ENCODE measurements at places on chromosomes 1 and 21.

GRCh38 chr21:30676737-30677136 lies 34.1 kb downstream of the KRTAP20-3 start:
- DNase-seq: no peak

DNA sequence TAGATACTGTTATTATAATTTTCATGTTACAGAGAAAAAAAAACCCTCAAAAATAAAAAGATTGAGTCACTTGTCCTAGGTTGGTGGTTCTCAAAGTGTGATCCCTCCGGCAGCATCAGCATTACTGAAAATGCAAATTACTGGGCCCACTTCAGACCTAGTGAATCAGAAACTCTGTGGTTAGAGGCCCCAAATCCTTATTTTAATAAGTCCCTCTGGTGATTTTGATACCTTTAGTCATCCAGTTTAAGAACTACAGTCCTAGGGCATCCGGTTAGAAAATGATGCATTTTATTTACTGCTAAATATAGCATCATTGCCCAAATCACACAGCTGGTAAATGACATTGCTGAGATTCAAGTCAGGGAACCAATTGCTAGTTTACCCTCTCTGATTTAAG lies 203.7 kb upstream of the RUNX1 start:
- DNase-seq: no peak

- no peak for DNase-seq
Measured at GRCh38 chr1:117312453-117313138, 54.7 kb upstream of the MAN1A2 start.

- DNase-seq: no peak
Measured at GRCh38 chr1:199918196-199918769, 109.2 kb upstream of the NR5A2 start.

DNA sequence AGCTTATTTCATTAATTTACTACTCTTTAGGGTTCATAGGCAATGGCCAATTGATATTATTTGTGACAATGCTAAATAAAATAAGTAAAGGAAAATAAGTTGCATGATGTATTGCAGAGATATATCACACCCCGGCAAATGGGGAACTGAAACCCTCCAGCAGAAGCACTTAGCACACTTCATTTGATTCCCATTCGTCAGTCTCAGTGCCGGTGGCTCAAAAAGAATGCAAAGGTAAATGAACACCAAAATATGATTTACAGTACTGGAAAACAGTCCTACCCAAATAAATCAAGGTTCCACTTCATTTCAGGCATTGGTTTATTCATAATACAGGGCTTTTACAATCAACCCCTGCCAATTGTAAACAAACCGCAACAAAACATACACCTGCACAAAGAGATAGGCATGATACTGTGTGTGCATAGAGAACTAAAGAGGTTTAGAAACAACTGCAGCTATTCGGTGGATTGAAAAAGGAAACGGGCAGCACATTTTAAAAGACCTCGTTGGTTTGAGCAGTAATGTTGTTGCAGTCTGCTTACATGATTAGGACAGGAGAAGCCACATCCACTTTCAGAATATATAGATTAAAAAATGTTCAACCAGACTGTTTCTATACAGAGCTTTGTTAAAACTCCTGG lies 1019.2 kb downstream of the TTLL7 start:
- no peak for DNase-seq

DNA sequence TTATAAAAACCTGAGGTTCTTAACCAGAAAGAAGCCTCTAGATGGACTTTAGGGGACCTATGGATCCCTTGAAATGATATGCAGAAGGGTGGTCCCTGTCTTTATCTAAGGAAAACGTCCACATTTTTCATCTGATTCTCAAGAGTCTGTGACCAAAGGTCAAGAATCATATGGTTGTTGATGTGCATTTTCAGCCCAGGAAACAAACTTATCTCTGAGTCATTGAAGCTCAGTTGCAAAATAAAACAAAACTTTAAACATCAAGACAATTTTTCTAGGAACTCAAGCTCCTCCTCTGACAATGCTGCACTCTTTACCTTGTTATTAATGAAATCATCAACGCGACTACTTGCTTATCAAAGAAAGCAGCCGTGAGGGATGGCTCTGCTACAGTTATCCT lies 83.3 kb downstream of the TIAM1 start:
- DNase-seq: no peak

GRCh38 chr1:154901591-154901990 lies 31.5 kb upstream of the KCNN3 start:
- no peak for DNase-seq

GRCh38 chr1:159602501-159602999 lies 14.9 kb downstream of the APCS start:
- DNase-seq: no peak

DNA sequence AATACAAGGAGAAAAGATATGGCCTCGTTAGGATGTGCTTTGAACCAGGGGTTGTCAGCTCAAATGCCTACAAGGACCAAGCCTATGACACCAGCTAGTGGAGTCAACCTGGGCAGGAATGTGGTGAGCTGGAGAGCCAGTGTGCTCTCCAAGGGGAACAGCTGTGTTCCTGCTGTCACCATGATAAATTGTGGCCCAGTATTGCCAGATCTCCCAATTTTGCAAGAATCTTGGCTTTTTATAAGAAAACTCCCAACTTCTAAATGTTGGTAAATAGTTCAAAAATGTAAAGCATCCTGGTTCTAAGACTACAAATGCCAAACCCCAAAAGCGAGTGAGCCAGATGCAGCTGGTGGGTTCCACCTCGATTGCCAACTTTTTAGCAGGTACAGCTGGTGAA lies 391.1 kb downstream of the PLPP3 start:
- DNase-seq: no peak

- no peak for DNase-seq
Measured at GRCh38 chr1:207101720-207102119, 2.3 kb upstream of the C4BPA start.

- no peak for DNase-seq
Measured at GRCh38 chr21:29540289-29540688, 241.6 kb downstream of the BACH1 start.
